ENCODE measurements at places on chromosomes 3 and 15.

DNA sequence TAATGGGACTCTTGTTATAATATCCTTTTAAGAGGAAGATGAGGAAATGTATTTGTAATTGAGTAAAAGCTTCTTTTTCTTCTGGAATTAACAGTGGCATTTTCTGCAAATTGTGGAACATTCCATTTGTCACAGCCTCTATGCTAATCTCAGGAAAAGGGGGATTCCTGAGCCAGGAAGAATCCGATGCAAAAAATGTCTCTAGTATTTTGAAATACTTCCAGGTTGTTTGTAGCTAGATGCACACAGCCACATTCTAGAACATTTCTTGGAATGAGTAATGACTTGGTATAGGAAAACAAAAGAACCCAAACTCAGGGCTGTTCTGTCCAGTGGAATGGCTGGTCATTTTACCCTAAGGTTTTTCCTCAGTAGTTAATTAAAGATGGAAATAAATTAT is 98.5 kb upstream of the SLC2A2 start:
- DNase-seq, result no peak

DNA sequence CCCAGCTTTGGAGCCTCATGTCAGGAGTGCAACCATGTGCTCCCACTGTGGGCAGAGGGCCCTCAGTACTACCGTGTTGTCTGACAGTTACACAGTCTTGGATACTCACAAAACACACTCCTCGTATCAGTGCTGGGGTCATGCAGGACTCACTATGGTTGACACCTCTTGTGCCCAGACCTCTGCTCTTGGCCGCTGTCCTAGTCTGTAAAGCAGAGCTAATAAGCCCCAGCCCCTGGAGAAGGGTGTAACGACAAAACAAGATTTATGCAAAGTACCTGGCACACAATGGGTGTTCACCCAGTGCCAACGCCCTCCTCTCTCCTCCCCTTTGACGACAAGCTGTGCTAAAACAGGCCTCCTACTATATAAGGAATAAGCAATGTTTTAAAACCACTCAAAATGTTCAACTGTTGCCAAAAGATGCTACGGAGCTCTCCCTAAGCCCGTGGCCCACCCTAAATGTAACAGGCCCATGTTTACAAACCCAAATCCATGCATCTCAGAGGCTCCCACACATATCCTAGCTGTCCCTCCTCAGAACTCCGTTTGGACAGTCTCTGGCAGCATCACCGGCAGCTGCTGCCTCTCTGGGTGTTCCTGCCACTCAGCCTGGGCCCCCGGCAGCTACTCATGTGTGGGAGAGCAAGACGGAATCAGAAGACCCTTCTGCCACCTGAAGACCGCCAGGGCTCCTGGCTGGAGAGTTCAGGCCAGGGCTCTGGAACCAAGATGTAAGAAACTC is 65.8 kb downstream of the MRPL46 start:
- DNase-seq, result no peak

- DNase-seq, result no peak
Measured at GRCh38 chr3:312160-312733, 115.7 kb downstream of the CHL1 start.

GRCh38 chr3:149417174-149417573 is 39.7 kb upstream of the TM4SF1 start:
- no peak for DNase-seq

DNA sequence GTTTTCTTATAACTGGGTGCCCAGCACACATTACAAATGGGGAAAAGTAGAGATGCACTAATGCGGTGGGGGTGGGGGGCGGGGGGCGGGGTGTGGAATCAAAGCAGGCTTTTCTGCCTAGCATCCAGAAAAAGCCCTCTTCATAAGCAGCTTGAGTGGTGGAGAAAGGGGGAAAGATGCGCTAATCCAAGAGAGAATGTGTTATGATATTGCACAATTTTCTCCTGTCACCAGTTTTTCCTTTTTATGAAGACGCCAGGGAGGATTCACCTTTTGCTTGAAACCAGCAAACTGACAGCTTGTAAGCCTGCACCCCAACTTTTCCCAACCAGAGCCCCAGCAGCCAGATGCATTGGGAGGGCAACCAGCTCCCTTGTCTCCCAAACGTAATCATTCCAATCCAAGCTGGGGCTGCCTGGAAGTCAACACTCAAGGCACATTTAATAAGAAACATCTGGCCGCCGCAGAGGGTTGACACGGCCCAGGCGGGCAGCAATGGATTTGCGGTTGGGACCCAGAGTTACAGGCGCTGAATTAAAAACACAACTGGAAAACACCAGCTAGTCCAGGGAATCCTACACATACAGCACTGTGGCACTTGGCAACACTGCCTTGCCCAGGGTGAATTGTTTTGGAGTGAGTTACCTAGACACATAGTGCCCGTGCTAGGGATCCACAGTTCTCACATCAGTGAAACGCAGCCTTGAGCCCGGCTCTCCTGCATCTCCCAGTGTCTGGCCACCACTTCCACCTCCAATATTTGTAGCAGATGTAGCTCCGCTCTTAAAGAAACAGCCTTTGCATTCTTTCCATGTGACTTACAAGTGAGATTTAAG is 218.5 kb upstream of the PRICKLE2 start:
- peak; percentile 37 for DNase-seq

- DNase-seq, result no peak
Measured at GRCh38 chr15:52093167-52093538, 19.4 kb downstream of the BCL2L10 start.

DNA sequence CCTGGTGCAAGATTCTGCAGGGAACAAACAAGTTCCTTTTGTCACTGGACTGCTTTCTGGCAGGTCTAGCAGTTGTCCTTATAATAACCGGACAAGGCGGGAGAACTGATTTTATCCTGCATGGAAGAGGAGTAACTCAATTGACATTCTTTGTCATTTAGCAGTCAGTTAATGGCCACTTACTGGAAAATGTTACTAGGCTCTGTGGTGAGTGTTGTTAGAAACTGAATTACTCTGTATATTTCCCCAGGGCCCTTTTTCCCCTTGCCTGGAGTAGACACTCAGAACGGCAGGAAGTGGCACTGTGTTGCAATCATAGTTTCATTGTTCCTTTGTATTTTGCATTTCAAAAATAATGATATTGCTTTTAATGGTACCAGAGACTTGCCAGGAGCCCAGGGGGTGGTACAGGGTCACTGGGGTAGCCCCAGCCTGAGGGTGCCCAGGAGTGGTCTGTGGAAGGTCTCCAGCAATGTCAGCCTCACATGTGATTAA is 318.6 kb upstream of the LRRFIP2 start:
- DNase-seq, result no peak

DNA sequence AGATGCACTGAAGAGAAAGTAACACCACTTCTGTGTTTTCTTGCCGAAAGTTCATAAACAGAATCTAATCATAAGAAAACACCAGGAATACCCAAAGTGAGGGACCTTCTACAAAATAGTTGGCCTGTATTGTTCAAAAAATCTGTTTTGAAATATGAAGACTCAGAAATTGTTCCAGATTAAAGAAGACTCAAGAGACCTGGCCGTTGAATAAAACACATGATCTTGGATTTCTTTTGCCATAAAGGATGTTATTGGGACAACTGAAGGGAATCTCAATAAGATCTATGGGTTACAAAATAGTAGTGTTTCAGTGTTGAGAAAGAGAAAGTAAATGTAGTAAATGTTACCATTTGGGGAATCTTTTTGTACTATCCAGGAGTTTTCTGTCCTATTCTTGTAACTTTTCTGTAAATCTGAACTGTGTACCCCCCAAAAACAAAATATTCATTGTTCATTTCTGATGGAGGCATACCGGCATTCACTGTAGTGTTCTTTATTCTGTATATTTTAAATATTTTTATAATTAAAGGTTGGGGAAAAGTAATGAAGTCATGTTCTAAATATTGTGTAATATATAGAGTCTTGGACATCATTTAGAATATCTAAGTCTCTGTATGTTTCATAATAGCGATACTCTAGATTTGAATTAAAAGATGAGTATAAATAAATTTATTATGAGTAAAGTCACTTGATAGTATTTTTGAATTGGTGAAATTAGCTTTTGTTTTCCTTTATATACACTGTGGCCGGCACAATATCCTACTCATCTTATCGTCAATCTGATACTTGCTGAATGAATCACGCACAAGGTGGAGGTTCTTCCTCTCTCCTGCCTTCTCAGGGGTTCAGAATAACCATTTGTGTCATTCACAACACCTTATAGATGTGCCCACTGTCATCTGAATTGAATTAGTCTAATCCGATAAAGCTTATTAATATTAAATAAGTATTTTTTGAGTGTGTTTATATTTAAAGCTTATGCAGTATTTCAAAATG is 66.7 kb downstream of the TRAK1 start:
- DNase-seq, result peak; percentile 42

- peak; percentile 78 for DNase-seq
Measured at GRCh38 chr3:52685285-52685708, 416 bp downstream of the PBRM1 start.

- no peak for DNase-seq
Measured at GRCh38 chr3:70250492-70250891, 61.9 kb downstream of the MDFIC2 start.

- peak; percentile 93 for DNase-seq
Measured at GRCh38 chr15:85330901-85331588, 49.4 kb upstream of the AKAP13 start.

- peak; percentile 0 for DNase-seq
Measured at GRCh38 chr3:137642831-137643230, 121.3 kb upstream of the SOX14 start.

DNA sequence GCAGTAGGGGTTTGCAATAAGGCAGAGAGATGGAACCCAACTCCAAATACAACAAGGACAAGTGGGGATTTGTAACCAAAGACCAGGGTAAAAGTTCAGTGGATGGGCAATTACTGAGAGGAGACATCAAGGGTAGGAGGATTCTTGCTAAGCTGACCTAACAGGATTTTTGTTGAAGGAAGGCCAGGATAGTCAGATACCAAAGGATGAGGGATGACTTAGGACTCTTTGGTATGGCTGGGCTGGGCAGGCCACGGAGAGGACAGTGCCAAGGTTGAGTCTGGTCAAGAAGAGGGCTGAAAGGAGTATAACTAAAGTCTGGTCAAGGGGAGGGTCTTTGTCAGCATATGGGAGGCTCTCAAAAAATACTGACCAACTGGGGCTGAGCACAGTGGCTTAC is 85.3 kb upstream of the UBE2E2 start:
- no peak for DNase-seq

DNA sequence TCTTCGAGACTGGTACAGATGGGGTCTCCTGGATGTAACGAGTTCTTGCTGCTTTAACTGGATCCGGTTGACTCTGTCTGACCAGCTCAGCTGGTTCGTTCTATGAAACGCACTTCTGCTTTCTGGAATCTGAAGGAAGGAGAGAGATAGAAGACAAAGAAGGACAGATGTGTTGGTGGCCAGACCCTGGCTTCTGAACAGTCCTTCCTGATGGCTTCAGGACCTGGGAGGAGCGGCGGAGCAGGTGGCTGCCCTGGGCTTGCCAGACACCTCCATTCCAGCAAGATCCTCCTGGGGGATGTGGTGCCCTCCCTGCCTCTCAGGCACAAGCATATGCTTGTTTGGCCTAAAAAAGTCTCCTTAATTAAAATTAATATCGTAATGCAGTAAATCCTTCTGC is 99.9 kb downstream of the APBA2 start:
- DNase-seq, result no peak

DNA sequence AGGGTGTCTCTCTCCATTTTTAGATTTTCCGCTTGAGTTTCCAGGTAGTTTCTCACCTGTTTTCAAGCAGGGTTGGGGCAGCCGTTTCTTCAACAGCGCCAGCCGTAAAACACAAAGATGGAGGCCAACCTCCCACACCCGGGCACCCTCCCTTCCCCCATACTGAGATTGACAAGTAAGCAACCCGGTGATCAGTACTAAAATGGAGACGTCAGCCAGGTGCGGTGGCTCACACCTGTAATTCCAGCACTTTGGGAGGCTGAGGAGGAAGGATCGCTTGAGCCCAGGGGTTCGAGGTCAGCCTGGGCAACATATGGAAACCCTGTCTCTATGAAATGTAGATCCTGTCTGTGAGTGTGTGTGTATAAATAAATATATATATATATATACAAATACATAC is 903 bp upstream of the ZSCAN2 start:
- no peak for DNase-seq

- DNase-seq, result peak; percentile 14
Measured at GRCh38 chr3:53022647-53023046, 23.2 kb downstream of the SFMBT1 start.

All from ELR (cell line).